ENCODE measurements at places on chromosomes 5 and 9.

DNA sequence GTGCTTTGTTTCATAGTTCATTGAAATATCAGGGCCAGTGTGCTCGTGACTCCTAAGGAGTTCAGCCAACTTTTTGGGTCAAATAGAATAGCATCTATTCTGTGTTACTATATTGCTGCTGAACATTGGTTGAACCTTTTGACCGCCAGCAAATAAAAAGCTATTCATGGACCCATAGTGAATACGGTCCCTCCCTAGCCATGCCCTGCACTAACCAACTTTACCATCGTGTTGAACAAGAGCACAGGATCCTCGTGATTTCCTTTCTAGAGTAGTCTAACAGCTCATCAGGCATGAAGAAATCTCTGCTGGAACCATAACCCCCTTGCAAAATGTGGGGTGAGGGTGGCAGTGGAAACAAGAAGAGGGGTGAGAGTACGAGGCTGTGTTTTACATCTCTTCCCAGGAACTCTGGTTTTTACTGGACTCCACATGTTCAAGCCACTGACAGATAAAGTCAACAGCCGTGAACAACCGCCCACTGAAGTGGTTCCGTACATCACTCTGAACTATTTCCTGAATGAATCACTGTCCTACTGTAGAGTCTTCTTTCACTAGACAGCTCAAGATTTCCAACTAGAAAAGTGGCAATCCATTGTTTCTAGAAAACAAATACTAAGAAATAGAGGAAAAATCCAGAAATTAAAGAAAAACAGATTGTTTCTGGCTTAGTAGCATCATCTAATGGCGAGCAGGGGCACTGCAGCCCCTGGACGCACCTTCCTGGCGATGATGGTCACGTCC lies 70.1 kb upstream of the SPATA31E1 start:
- no peak for DNase-seq

DNA sequence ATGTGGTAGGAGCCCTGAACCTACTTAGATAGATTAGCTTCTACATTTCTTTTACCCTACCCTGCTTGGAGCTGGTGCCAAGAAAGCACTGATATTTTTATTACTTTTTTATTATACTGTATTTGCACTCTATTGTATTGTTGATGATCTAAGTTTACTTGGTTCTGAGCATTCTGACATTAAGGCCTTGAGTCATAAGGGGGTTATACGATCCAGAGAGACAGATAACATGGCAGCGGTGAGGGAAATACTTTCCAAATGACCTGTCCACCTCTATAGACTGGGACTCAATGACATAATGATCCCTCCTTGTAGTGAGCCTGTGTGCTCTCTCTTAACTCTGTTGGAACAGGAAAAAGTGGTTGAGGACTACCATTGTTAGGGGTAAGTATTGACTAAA lies 176.3 kb downstream of the MAN2A1 start:
- no peak for DNase-seq

DNA sequence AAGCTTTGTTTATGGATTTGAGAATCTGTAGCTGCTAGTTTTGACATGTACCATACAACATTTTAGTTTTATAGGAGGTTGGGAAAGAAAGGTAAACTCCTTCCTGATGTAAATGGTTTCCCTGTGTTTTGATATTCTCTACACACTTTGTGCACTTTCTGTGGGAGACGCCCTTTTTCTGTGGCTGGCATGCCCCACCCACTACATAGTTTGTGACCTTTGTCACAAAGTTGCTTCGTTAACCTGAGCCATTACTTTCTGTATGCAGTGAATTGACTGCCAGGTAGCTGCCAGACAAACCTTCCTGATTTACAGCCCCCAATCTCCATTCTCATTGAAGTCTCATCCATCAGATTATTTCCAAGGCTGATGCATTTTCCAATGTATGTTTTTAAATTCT lies 90.6 kb downstream of the NLN start:
- no peak for DNase-seq

DNA sequence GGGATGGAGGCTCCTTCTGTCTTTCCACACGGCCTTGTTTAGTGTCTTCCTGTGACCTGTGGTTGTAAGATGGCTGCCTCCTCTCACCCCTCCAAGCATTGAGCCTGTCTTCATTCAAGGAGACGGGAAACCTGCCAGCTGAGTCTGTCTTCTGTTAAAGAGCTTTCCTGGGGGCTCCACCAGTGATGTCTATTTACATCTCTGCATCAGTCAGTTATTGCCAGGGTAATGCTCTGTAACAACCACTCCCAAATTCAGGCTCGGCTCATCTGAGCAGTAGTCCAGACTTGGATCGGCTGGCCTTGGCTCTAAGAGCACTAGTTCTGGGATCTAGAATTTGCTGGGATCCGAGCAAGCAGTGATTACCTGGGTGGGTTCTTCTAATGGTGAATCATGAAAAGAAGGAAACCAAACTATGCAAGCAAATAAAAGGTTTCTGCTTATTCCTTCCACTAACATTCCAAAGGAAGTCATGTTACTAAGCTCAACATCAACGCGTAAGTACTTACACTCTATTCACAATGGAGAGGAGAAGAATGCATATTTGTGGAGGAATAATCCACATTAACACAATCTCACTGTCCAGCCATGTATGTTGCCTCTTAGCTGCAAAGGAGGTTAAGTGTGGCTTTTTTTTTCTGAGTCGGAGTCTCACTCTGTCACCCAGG lies 61.7 kb downstream of the GALNT12 start:
- DNase-seq = no peak

GRCh38 chr5:133155326-133155969 lies 103.6 kb downstream of the HSPA4 start:
- no peak for DNase-seq

GRCh38 chr5:127650649-127651048 lies 1.8 kb downstream of the CTXN3 start:
- DNase-seq = no peak

DNA sequence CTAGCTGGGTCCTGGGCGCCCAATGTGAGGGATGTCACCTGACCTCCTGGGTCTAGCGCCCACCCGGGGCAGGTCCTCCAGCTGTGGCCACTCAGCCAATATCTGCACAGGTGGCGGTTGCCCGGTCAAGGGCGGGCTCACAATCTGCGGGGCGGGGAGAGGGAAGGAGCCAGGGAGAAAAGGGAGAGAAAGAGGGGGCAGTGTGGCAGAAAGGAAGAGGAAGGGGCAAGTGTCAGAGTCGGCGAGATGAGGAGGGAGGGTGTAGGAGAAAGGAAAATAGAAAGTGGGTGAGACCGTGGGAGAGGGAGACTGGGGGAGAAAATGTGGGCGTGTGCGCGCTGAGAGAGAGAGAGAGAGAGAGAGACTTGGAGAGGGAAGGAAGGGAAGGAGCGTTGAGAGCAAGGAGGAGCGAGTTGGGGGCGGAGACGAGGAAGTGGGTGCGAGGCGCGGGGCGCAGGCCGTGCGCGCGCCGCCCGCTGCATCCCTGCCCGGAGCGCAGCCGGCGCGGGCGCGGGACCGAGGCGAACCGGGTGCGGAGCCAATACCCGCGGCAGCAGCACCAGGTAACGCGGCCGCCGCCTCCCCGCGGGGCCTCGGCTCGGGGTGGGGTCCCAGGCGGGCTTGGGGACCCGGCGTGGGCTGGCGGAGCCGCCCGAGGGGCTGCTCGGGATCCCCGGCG lies at the start of gene HRH2:
HRH2 (plus strand) TSS at position 479 of the 679 bp plus-strand sequence. CDS start 25,163 bp downstream, outside the sequence.
- peak; percentile 70 for DNase-seq

- DNase-seq = peak; percentile 26
These were observed 29.8 kb upstream of the ALDOB start for GRCh38 chr9:101465326-101465915.

GRCh38 chr9:86445671-86446070 lies 91.5 kb upstream of the TUT7 start:
- no peak for DNase-seq

GRCh38 chr5:40172721-40173120 lies 507.0 kb upstream of the PTGER4 start:
- DNase-seq = no peak

DNA sequence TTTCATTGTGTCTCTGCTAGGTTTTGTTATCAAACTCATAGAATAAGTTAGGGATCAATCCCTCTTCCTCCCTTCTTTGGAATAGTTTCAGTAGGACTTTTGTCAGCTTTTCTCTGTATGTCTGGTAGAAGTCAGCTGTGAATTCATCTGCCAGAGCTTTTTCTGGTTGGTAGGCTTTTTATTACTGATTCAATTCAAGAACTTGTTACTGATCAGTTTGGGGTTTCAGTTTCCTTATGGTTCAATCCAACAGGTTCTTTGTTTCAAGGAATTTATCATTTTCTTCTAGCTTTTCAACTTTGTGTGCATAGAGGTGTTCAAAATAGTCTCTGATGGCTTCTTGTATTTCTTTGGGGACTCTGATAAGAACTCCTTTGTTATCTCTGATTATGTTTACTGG lies 221.7 kb downstream of the FGF10 start:
- no peak for DNase-seq

DNA sequence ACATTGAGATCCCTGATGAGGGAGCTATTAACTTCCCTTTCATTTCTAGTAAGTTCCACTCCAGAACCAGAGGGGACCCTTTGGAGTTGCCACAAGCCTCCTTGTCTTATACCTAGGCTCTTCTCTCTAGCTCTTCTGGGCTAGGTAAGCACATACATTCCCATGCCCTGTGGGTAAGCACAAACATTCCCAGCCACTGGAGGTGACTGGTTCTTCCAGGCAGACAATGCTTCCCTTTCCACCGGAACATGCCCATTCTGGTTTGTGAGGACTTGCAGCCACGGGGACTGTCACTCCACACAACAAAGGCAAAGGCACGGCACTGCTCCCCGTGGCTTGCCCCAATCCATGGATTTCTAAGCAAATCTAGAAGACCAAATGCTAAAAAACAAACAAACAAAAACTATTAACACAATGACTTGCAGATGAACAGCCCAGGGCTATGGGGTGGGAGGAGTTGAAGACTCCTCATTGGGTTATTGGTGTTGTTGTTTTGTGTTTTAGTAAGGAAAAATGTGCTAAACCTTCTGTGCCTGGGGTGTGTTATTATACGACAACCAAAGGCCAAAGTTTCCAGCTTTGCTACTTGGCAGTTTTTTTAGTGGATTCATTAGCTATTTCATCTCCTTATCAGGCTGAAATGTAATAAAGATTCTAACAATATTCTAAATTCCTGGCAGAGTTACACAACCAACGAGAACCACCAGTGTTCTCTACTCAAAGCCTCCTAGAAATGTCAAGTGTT lies 276.2 kb downstream of the SYK start:
- DNase-seq = no peak

DNA sequence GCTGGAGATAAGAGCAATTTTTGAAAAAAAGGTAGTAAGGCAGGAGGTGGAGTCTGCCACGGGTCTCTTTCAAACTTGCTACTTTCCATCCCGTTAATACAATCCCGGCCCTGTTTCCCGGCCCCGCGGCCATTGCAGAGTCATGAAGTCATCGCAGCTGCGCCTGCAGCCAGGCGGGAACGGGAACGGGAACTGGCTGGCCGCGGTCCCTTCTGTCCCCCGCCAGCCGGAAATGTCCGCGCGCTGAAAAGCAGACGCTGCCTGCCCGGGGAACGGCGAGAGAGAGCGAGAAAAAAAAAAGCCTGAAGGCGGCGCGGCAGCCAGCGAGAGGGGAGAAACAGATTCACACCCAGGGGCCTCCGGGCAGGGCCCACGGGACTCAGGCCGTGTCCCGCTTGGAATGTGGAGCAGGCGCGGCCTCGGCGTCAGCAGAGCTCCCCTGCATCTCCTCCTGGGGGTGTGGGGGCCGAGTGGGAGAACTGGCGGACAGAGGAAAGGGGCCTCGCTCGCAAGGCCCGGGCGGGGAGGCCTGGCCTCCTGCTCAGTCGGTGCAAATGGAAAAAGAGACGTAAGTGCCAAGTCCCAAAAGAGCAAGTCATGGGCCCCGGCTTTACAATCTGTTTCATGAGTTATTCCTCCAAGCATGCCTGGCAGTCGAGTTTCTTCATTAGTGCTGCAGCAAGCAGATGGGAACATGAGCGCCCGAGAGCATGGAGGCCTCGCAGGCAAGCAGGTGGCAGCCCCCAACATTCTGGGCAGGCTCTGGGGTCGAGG lies 201.2 kb upstream of the GAS1 start:
- DNase-seq = peak; percentile 89

DNA sequence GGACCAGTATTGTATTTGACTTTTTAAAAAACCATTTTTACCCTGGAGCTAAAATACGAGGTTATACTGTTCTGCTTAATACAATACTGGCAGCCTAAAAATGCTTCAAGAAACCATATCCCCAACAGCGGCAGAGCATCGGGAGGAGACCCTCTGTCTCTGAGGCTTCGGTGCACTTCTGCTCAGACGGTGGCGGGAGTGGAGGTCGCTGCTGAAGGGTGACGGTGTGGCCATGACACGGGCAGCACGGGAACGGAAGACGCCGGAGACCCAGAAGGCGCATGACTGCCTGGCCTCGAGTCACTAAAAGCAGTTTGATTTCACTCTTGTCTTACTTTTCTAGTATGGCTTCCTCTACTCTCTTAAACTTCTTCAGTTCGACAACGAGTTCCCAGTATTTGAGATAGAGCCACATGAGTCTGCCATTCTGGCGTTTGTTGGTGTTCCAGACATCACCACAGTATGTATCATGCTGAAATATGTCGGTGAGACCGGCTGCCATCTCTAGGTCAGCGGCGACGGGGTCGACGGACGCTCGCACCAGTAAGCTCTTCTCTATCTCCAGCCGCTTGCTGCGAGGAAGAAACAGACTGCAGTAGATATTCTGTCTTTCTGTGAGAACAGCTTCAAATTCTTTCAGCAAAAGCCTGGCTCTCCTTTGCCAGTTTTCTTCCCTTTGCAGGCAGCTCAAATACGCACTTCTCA lies 12.8 kb downstream of the CCDC127 start:
- no peak for DNase-seq

DNA sequence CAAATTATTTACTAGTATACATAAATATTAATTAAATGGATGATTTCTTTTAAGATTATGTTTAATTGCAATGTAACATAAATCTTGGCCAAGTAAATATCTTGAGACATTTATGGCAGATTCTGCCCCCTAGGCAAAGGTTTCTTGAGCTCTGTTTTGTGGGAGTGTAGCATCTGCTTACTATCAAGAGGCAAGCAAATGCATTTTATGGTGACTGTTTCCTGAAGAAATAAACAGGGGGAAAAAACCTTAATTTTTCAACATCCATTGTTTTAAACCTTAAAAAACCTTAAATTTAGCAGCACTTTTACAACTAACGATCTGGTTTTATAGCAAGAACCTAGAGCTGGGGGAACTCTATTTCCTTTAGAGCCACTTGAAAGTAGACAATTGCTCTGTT lies 25.7 kb upstream of the FREM1 start:
- DNase-seq = no peak

DNA sequence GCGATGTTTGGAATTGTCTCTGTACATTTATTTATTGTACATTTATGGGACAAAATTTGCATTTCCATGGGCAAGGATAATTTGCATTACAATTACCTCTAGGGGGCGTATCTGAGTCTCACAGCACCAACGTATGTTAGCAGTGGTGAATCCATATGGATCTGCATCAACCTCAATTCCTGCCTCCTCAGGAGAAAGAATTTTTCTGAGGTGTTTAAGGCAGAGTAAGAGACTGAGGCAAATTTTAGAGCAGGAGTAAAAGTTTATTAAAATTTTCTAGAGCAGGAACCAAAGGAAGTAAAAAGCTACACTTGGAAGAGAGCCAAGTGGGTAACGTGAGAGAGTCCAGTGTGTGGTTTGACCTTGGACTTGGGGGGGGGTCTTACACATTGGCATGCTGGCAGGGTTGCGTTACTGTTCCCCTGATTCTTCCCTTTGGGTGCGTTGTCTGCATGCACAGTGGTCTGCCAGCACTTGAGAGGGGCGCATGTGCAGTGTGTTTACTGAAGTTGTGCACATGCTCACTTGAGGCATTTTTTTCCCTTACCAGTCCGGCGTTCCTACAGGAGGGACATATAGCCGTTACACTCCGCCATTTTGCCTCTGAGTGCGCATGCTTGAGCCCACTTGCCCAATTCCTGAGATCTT lies 21.0 kb upstream of the RAB14 start:
- DNase-seq = no peak
